Dermis microvascular lymphatic vessel endothelial cell (primary cell): ENCODE measurements at places on chromosomes 5 and 9. TPM values are rescaled to one million over a fixed set of nuclear protein-coding genes. Genes with fewer than 3 reads are reported as not detected.

Gene PCDHGA11
- total RNA-seq: 4.0 and 5.4 TPM in 2 replicates

DNA sequence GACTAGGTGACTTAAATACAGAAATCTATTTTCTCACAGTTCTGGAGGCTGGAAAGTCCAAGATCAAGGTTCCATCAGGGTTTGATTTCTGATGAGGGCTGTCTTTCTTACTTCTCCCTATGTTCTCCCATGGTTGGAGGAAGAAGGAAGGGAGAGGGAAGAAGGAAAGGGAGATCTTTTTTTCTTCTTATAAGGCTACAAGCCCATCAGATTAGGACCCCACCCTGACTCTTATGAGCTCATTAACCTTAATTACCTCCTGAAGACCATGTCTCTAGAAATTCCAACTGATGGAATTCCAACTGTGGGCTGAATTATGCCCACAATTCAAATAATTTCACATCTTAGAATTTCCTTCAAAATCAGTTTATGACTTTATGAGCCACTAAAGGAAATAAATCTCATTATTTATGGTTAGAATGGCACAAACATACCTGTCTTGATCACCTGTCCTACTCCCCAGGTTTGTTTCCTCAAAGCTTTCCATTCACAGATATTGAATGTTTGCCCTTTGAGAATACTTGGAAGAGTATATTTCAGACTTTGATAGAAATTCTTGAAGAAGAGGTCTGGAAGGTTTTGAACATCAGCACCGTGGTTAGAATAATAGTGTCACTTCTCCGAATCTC is 7.6 kb downstream of the PPWD1 start:
- DNase-seq: no peak

Gene TEX48
- total RNA-seq: not detected in 2 replicates

Gene TERT
- total RNA-seq: not detected in 2 replicates

Gene GHR
- total RNA-seq: 3.1 and 6.1 TPM in 2 replicates

GRCh38 chr9:93397661-93398373 is 53.7 kb upstream of the FAM120A start:
- DNase-seq: no peak

- DNase-seq: no peak
Observed at GRCh38 chr9:109990541-109990940, 210.5 kb downstream of the PALM2AKAP2 start.

- peak; percentile 91 for DNase-seq
Observed at GRCh38 chr5:37665889-37666288, 174.0 kb downstream of the GDNF start.

- no peak for DNase-seq
Observed at GRCh38 chr5:110268283-110268682, 458.2 kb downstream of the TMEM232 start.

Gene MYOZ3
- 0.13 and 0.25 TPM in 2 replicates for total RNA-seq

DNA sequence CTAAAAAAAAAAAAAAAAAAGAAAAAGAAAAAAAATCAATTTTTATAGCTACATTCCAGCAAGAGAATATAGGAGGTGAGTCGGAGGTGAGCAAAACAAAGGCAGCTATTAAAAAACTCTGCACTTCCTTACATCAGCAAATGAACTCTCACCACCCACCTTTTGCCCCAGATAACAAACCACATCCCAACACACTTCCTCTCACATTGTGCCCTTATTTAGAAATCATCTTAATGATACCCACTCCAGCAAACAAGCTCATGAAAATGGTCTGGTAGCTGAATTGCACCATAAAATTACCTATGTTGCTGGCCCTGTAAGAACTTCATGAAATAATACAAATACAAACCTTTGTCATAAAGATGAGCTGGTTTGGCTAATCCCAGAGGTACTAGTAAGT is 82.9 kb downstream of the CEMIP2 start:
- DNase-seq: peak; percentile 62

DNA sequence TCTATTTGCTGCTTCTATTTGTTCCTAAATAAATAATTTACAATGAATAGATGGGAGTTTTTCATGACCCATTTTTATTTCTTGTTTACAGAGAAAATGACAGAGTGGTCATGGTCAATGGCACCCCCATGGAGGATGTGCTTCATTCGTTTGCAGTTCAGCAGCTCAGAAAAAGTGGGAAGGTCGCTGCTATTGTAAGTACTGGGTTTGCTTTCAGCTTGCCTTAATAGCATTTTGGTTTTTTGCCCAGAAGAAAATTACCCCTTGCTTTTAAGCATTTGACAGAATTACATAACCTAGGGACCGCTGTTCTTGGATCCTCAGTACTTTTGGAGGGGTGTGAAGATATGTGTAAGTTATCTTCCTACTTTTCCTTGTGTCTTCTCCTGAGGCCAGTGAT is 44.1 kb downstream of the TJP2 start:
- DNase-seq: no peak

DNA sequence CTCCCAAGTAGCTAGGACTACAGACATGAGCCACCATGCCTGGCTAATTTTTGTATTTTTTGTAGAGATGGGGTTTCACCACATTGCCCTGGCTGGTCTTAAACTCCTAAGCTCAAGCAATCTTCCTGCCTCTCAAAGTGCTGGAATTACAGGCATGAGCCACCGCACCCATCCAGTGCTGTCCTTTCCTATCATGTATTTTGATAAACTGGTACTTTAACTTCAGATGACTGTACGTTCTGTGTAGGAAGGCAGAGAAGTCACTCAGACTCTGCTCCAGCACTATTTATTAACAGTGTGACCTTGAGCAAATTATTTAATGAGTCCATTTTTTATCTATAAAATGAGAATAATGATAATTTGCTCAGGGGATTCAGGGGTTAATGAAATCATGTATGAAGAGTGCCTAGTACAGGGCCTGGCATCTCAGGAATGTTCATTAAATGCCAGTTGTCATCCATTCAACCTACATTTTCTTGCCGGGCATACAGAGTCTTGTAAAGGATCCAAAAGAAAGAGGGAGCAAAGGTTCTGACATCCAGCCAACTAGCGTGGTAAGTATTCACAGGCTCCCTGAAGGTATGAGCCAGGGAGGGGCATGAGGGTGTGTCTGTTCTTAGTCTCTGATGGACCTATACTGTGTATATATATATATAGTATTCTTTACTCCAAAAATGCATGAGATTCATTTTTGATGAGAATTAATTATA is 201.9 kb downstream of the PBX3 start:
- DNase-seq: no peak

Gene PPP1R26
- 8.7 and 11.3 TPM in 2 replicates for total RNA-seq

Gene CTXN3
- total RNA-seq: not detected in 2 replicates

Gene DELE1
- total RNA-seq: 43.4 and 78.1 TPM in 2 replicates

DNA sequence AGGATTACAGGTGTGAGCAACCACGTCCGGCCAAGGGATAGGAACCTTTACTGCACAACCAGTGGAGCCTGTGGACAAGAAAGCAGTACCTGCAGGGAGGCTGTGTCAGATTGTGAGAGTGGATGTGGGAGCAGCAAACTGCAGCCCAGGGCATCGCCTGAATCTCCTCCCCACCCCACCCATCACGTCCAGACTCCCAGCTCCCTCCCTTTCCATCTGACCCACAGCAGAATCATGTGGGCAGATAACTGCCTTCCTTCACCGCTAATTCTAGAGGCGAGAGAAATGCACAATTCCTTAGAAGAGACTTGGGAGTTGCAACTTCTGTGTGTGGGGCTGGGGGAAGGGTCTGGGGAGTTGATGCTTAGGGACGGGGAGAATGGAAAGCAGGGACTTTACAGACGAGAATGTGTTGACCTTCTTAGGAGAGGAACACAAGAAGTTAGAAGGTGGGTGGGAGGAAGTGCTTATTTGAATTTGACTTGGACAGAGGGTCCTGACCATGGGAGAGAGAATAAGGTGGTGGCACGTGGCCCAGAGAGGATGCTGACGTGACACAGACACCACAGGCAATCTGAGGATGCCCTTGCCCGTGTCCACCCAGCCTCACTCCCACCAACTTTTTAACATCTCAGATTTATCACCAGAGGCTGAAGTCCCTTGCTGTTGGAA is 4.5 kb upstream of the LCP2 start:
- no peak for DNase-seq

- no peak for DNase-seq
Observed at GRCh38 chr5:138705567-138705966, 47.7 kb upstream of the CTNNA1 start.

- DNase-seq: no peak
Observed at GRCh38 chr5:91361790-91362189, 21.3 kb downstream of the ARRDC3 start.
